Stimulated activated CD8-positive, alpha-beta memory T cell treated with anti-CD3 and anti-CD28 coated beads, Interleukin-7, amount 100 ng/mL, for 1 hour (primary cell): ENCODE measurements at places on chromosomes 7 and 10.

- DNase-seq, result no peak
Observed at GRCh38 chr7:55272328-55272727, 92.8 kb upstream of the LANCL2 start.

- DNase-seq, result no peak
Observed at GRCh38 chr10:33484787-33485186, 150.3 kb upstream of the NRP1 start.

DNA sequence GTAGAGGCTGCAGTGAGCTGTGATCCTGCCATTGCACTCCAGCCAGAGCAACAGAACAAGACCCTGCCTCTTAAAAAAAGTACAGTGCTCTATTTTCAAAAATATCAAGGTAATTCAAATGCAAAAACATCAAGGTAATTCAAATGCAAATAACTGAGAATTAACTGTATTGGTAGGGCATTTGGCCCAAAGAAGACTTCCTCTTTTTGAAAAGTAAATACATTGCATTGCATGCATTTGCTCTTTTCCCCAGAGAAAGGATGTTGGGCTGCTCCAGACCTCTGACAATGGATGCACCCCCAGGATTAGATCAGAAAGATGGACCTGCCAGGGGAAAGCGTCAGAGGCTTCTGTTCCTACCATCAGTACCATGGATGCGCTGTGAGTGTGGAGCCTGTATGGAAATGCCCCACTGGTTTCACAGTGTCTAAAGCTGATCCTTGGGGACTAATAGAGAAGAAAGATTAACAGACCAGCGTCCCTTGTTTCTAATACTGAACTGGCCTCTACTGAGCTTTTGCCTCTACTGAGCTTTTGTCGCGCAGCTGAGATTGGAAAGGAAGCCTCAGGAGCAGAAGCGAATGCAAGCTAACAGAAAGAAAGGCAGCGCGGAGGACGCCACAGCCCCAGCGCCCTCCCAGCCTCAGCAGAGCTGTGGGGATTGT lies 93.5 kb upstream of the LYZL2 start:
- DNase-seq, result no peak

GRCh38 chr10:117418121-117418520 lies 42.9 kb upstream of the PDZD8 start:
- DNase-seq, result no peak

- no peak for DNase-seq
Observed at GRCh38 chr10:43689007-43689491, 40.4 kb upstream of the ZNF32 start.

- no peak for DNase-seq
Observed at GRCh38 chr10:16887565-16887964, 70.3 kb upstream of the RSU1 start.

- DNase-seq, result no peak
Observed at GRCh38 chr10:34716958-34717357, 98.1 kb downstream of the PARD3 start.

GRCh38 chr7:158035343-158035742 lies 552.3 kb downstream of the PTPRN2 start:
- no peak for DNase-seq
